Camera-type eye (tissue), 1 donor: ENCODE measurements at places on chromosomes 3 and 15. TPM values are rescaled to one million over a fixed set of nuclear protein-coding genes. Genes with fewer than 3 reads are reported as not detected.

Gene SLC22A14
- 0.16 TPM for total RNA-seq

Gene HRG
- total RNA-seq = not detected

Gene GHSR
- not detected for total RNA-seq

Gene FAM3D
- 6.4 TPM for total RNA-seq

Gene COL7A1
- 21.8 TPM for total RNA-seq
